ENCODE measurements at places on chromosomes 16 and 17.

GRCh38 chr17:20800146-20800545 is 220.6 kb downstream of the CDRT15L2 start:
- no peaks in the 10 kb centered on the region for H3K36me3 ChIP-seq
- no peak overlapping the region for H3K27ac ChIP-seq
- no peak overlapping the region for H3K4me3 ChIP-seq
- H3K4me1 ChIP-seq, result peaks cover 11% of the 10 kb centered on the region

GRCh38 chr17:28319598-28319935 is 567 bp downstream of the TMEM97 start:
- DNase-seq, result no peak
- no peaks in the 10 kb centered on the region for H3K27me3 ChIP-seq

GRCh38 chr16:8674413-8675022 is at the start of gene ABAT:
ABAT (plus strand) TSS chr16:8674617; CDS start chr16:8735740, 61,123 bp downstream.
- peaks cover 18% of the 10 kb centered on the region for H3K4me1 ChIP-seq
- no peaks in the 10 kb centered on the region for H3K27me3 ChIP-seq
- peak within 1 kb of the TSS; percentile 68 for H3K27ac ChIP-seq
- H3K36me3 ChIP-seq, result peaks cover 4% of the 10 kb centered on the region

GRCh38 chr16:23516366-23517137 is 6.3 kb upstream of the GGA2 start:
- peaks cover 14% of the 10 kb centered on the region for H3K36me3 ChIP-seq
- H3K27ac ChIP-seq, result no peak overlapping the region
- H3K27me3 ChIP-seq, result no peaks in the 10 kb centered on the region
- no peak for DNase-seq

- no peaks in the 10 kb centered on the region for H3K27me3 ChIP-seq
- H3K4me1 ChIP-seq, result peaks cover 4% of the 10 kb centered on the region
- peak; percentile 22 for DNase-seq
Observed at GRCh38 chr17:82909322-82909904, 69.6 kb upstream of the ZNF750 start.

DNA sequence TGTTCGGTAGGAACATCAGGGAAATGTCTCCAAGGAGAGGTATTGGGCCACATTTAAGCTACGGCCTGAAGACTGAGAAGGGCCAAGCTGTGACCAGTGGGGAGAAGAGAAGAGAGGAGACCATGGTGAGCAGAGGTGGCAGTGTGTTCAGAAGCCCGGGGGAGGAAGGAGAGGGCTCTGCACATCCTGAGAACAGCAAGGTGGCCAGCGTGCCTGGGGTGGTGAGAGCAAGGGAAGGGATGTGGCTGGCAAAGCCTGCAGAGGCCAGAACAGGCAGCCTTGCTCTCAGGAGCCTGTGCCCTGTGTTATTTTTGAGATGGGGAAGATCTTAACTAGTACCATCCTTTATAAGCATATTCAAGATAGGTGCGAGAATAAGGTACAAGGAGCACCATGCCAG is 933.5 kb upstream of the EEF2KMT start:
- H3K27ac ChIP-seq, result no peak overlapping the region
- DNase-seq, result no peak
- no peaks in the 10 kb centered on the region for H3K36me3 ChIP-seq
- H3K4me3 ChIP-seq, result no peak overlapping the region
- no peaks in the 10 kb centered on the region for H3K27me3 ChIP-seq

Data from activated CD4-positive, alpha-beta memory T cell treated with anti-CD3 and anti-CD28 coated beads for 36 hours (primary cell).